Large intestine (tissue), 12 donors: ENCODE measurements at places on chromosomes 5 and 9. TPM values are rescaled to one million over a fixed set of nuclear protein-coding genes. Genes with fewer than 3 reads are reported as not detected.

DNA sequence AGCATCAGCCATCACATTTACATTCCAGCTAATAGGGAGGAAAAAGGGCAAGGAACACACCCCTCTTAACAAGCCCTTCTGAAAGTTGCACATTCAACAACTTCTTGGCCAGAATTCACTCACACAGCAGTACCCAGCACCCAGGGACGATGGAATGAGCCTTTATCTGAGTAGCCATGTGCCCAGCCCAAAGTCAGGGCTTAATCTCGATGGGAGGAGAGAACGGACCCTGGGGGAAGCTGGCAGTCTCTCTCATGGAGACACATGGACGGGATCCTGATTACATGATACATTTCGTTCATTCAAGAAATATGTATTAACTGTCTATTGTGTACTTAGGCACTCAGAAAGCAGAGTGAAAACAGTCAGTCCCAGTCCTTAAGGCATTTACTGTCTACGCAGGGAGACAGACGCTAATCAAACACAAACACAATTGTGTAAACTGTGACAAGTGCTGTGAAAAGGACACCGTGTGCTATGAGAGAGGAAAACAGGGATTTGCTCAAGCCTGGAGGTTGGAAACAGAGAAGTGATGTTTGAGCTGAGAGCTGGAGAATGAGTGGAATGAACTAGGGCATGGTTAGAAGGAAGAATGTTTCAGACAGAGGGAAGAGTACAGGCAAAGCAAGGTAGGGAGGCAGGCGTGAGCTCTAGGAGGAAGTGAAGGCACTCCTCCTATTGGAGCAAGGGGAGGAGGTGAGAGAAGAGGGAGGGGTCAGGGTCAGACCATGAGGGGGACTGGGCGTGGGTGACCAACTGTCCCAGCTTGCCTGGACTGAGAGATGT, 7.4 kb downstream of the OTULINL start:
- peak; percentile 16 for DNase-seq

Gene CER1
- polyA plus RNA-seq = 0.06 TPM

DNA sequence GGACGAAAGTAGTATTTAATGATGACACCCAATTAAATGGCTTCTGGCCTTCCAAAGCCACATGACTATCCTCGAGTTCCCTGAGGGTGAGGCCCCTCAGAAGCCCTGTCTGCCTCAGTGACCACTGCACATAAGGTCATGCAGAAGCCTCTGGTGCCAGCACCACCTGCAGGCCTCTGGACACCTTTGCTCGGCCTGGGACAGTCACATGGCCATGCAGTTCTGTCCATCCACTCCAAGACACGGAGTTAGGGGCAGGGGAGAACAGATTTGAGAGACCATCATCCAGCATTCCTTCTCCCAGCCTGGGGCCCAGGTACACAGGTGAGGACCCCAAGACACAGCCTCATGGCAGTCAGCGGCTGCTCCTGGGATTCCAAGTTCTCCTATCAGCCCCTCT, 145.0 kb downstream of the ROR2 start:
- no peak for DNase-seq

- DNase-seq = no peak
Observed at GRCh38 chr9:26205261-26205660, 527.0 kb upstream of the TUSC1 start.

Gene SCAI
- 6.9 TPM for polyA plus RNA-seq

GRCh38 chr5:139631520-139632165, 16.5 kb upstream of the CXXC5 start:
- DNase-seq = no peak

GRCh38 chr5:139911425-139912120, 116.0 kb downstream of the PSD2 start:
- DNase-seq = no peak

Gene BSPRY
- polyA plus RNA-seq = 9.5 TPM

- DNase-seq = peak; percentile 4
Observed at GRCh38 chr5:136729901-136730355, 364.6 kb upstream of the TRPC7 start.

Gene PCDHA13
- polyA plus RNA-seq = 0.72 TPM
